ENCODE measurements at places on chromosomes 7 and 10. TPM values are rescaled to one million over a fixed set of nuclear protein-coding genes. Genes with fewer than 3 reads are reported as not detected.

GRCh38 chr10:80090121-80090520 is 11.7 kb downstream of the TMEM254 start:
- DNase-seq = no peak

LSM8 gene
- 21.9 TPM for polyA plus RNA-seq

MUC12 gene
- 5.5 TPM for polyA plus RNA-seq

SLC39A12 gene
- polyA plus RNA-seq = not detected

TMEM176B gene
- 29.4 TPM for polyA plus RNA-seq

MINPP1 gene
- 3.7 TPM for polyA plus RNA-seq

MYO3A gene
- not detected for polyA plus RNA-seq

DNA sequence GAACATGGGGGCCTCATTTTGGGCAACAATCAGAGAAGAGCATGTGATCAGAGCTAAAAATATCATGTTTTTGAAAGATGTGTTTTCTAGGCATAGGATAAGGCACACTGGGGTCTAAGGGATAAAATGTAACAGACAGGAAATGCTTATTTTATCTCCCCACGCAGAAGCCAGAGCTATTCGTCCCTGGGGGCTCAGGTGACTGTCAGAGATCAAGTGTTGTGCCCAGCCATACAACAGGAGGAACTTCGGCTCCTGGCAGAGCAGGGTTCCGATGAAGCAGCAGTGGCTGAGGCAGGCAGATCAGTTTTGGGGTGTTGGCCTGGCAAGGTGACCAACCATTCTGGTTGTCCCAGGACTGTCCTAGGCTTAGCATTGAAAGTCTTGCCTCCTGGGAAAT is 15.2 kb downstream of the NPY start:
- no peak for DNase-seq

PIP gene
- not detected for polyA plus RNA-seq

- DNase-seq = peak; percentile 38
Observed at GRCh38 chr10:47038881-47039561, 127.8 kb downstream of the PTPN20 start.

DNA sequence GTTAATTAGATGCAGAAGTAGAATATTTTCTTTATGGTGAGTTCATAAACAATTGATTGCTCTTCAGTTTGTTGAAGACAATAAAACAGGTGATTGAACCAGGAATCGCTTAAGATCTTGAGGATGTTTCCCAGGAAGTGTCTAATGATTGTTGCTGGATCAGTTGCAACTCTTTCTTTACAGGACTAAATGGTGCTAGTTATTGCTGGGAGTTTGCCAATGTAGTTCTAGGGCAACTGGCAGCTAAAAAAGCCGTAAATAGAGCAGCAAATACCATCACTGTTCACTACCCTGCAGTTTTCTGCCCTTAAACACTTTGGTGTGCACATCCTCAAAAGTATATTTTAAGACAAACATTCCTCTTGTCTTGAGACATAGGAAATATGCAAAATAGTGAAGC is 119.2 kb upstream of the ANK3 start:
- DNase-seq = no peak

GRCh38 chr7:21953781-21954180 is 8.1 kb upstream of the CDCA7L start:
- peak; percentile 28 for DNase-seq

Data from stomach (tissue), 19 donors.